Esophagus squamous epithelium (tissue), 5 donors: ENCODE measurements at places on chromosomes 1 and 21.

DNA sequence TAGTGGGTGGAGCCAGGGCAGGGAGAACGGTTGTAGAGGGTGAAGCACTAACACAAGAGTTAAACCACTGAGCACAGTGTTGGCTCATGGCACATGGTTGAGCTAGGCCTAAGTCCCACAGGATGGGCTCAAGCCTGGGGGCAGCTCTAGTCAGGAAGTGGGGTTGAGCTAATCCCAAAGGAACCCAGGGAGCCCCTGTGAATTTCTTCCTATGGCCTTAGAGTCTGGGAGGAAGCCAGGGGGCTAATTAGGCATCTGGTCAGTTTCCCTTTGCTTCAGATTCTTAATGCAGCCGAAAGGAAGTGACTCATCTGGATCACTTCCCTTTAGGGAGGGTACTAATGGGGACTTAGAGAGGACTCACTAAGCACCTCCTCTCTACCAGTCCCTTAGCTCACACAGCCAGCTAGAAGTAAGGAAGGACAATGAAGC lies 10.1 kb downstream of the CFAP45 start:
- no peak for DNase-seq

DNA sequence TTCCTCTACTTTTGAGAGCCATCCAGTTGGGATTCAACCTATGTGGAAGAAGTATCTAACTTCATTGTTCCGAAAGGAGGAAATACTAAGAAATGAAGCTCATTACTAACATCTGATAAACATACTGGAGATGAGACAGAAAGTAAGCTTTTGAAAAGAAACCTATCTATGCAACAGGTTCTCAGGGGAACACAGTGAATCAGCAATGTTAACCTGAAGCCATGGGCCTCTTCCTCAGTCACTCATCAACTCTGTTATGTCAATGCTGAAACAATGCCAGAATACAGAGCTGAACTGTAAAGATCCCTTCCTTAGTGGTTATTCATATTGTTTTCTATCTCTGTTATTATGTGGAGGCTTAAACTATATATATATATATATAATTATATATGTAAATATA lies 55.5 kb upstream of the ESRRG start:
- DNase-seq = no peak

DNA sequence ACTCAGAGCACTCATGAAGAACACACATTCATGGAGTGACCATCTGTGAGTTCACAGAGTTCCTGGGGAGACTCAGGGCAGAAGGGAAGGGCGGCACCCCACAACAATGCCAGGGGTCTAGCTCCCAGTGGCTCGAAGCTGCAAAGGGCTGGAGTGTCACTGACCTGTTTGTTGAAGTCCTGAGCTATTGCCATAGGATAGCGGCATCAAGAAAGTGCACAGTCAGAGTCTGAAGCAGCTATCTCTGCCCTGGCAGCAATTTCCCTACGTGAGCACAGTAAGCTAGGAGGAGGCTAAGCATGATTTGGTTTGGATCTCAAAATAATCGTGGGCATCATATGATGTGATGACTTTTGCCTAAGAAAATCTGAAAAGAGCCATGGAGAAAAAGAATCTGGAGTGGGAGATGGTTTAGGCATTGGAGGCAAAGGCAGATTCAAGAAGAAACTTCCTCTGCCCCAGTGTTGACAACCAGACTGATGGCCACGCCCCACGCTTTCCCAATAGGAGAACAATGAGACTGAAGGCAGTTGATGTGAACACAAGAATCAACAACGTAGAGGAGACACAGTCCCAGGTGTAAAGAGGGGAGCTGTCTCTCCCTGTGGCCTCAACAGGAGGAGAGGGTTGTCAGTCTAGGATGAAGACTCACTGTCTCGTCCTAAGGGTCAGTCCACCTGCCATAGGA lies 100.0 kb upstream of the SLC25A33 start:
- no peak for DNase-seq

DNA sequence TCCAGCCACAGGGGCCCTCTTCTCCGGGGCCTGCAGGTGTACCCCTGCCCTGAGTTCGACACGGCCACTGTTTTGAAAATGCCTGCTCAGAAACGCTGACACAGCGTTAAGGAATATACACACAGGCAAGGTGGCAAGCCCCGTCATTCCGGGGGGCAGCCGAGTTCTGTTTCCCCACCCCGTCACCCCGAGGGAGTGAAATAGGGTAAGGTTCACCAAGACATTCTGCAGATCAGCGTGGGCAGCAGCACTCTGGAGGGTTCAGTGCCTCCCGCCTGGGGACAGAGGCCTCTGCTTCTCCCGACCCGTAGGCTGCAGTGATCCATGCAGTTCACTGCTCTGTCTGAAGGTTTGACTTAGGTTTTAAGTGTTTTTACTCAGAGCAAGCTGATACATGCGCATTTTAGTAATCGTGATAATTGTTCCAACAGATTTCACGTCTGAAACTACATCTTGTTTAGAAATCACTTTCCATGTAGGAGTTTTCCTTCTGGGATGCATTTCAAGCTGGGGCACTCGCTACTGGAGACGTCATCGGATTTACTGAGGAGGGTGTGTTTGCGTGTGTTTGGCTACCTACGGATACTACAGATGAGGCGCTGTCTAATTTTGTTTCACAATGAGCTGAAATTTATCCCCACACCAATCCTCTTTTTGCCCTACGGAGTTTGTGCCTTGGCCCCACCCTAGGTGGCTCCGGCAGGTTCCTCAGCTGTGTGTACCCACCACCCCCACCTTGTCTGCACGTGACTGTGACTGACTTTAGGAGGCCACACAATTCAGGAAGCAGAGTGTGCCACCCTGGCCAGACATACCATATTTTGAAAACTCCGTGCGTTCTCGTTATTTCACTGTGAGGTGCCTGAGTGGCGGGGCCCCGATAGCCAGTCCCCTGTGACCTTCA lies 63.5 kb downstream of the AGPAT3 start:
- no peak for DNase-seq

- no peak for DNase-seq
Observed at GRCh38 chr1:209692296-209692695, 12.3 kb upstream of the HSD11B1 start.

DNA sequence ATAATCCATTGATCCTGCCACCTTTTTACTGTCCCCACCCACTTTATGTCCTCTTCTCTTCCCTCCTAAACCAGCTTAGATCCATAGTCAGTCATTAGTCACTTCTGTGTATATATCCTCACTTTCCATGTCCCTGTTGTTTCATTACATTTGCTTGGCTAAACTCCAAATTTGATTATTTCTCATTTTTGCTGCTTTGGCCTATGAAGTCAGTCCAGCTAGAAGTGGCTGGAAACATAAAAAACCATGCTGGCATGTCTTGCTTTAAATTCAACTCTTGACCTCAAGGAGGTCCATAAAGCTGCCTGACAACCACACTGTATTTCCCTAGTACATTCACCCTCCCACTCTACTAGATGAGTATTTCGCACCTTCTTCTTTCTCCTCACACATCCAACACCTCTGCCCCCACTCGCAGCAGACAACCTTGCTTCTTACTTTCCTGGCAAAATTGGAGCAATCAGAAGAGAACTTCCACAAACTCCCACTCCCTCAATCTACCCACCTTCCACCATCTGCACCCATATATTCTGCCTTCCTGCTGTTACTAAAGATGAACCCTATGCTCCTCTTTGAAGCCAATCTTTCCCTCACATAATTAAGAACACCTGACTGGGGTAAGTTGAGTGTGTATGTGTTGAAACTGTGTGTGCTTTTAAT lies 72.1 kb downstream of the ZNF648 start:
- no peak for DNase-seq

- DNase-seq = no peak
Observed at GRCh38 chr1:56418151-56418631, 161.2 kb downstream of the PLPP3 start.
